ENCODE measurements at places on chromosomes 1 and 21.
A peak's percentile ranks its signal among the peaks of the same experiment; 100 is the strongest.

DNA sequence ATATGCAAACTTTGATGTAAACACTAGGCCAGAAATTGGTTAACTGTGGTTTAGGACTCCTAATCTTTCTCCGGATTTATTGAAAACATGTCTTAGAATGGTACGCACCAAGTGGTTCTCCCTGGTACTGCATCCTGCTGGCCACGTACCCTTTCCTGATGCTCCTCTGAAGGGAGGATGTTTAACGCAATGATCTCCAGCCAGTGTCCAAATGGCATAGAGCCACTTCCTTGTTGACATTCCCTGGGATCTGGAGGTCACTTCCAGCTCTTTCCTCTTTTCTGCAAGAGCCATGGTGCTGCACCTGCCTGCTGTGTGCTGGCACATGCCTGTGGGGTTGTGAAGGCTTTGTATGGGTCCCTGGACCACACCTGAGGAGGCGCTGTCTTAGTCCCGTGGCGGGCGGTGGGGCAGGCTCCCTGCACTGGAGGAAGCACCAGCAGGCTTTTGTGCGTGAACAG, 53.9 kb downstream of the GALNT2 start:
- peak; percentile 65 for DNase-seq

GRCh38 chr1:224759681-224760091, 143.6 kb downstream of the CNIH3 start:
- no peak for DNase-seq

DNA sequence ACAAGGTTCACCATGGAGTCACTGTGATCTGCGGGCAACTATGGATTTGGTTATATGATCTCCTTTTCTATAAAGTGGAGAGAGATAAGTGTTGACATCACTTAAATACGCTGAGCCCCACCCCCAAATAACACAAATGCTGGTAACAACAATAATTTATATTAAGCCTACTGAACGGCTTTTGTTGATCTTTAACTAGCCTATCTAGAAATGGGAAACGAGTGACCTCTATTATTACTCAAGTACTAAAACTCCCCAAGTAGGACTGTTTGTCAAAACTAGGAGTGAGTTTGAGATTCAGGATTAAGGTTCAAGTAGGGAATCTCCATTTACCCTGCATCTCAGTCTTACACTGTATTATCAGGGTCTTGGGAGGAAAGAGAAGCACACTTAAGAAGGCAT, 52.2 kb downstream of the MAP3K7CL start:
- DNase-seq = no peak

- DNase-seq = peak; percentile 78
These were observed 4.2 kb upstream of the DYRK3 start for GRCh38 chr1:206631085-206631509.

DNA sequence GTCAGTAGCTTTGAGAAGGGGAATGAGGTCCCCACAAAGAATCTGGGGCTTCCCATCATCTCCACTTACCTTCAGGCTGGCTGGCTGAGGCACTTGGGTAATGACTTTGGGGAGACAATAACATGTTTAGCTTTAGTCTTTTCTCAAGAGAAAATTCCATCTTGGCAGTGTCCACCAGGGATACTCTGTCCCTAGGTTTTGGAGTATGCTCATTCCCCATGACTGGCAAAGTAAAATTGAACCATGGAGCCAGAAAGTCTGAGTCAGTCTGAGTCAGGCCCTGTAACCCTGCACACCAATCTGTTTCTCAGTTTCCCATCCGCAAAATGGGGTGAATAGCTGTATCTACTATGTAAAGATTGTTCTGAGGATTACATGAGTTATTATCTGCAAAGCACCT, 28.2 kb downstream of the RUNX1 start:
- DNase-seq = peak; percentile 66

DNA sequence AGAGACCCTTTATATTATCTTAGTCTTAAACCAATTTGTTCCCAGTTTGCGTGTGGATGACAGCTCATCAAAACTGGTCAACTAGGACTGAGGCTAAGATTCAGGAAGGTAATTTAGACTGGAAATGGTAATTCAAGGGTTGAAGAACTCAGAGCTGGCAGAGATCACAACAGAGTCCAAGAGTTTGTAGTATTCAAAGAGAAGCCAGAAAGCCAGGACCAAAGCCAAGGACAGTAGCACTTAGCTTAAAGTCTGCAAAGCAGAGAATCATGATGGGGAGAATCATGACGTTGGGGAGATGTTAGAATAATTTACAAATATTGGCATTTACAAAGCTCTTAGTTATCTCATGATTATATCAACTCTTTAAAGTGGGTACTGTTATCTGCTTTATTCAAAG, 32.6 kb downstream of the RNF11 start:
- peak; percentile 57 for DNase-seq

GRCh38 chr1:198879711-198880306, 241.0 kb downstream of the PTPRC start:
- peak; percentile 9 for DNase-seq

Measured in GM23248 (cell line).